CD14-positive monocyte (primary cell): ENCODE measurements at places on chromosomes 11 and 22.

- no peak for DNase-seq
Observed at GRCh38 chr11:66082946-66083698, 13.1 kb downstream of the PACS1 start.

DNA sequence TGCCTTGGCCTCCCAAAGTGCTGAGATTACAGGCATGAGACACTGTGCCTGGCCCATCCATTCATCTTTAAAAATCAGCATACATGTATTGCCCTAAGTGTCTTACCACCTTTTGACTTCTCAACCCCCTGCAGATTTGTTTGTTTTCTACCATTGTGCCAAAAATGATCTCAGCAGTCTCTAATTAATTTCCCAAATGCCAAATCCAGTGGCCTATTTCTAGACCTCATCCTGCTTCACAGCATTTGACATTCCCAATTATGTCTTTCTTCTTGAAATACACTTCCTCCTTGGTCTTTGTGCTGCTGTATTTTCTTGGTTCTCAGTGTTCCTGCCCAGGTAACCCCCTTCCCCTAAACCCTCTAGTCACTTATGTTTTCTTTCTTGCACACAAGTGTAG lies 46.0 kb upstream of the GRAMD1B start:
- no peak for DNase-seq

DNA sequence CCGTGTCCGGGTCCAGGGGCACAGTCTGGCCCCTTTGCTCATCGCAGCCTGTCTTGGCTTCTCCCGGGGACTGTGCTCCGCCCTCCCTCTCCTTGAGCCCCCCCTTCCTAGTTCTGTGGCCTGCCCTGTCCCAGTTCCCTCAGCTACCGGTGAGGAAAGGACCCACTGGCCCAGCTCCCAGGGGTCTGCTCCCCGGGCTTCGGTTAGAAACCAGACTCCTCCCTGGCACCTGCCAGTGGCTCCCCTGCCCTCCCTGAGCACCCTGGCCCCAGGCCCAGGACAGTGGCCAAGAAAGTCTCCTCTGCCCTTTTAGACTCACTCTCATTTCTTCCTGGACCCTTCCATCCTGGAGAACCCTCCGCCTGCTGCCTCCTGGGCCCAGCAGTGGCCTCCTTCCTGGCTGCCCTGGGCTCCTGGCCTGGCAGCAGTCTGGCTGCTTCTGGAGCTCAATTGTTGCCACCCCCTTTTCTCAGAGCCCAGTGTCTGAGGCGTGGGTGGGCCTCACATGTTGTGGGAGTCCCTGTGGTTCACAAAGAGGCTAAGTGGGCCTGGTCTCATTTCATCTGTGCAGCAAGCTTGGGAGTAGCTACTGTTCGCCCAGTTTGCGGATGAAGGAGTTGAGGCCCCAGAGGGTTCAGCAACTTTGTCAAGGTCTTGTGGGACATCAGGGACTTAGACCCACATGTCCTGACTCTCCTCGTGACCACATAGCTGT lies 12.6 kb downstream of the PRDM11 start:
- no peak for DNase-seq

DNA sequence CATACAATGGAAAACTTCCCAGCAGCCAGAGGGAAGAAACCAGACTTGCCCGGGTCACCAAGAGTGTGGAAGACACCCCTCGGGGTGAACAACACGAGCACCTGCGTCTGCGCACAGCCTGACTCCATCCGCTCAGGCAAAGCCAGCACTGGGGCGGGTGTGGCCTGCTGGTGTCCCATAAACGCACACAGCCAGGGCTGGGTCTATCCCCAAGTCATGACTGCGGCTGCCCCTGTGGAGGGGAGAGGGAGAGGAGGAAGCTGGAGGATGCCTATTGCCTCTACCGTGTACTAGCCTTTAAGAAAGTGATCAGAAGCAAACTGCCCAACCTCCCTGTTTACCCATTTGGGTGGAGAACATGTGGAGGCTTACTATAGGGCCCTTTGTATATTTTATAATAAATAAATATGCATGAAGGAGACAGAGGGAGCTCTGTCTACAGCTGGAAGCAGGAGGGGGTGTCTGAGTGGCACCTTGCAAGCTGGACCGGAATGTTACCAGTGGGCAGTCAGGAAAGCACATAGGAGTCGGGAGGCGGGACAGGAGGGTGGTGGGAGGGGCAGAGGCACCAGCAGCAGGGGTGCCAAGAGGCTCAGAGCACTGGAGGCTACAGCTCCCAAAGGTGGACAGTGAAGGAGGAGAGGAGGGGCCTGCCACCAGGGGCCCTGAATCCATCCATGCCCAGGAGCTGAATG lies 79.6 kb downstream of the PHF21B start:
- no peak for DNase-seq

GRCh38 chr11:58639669-58640068 lies 17.2 kb downstream of the CNTF start:
- no peak for DNase-seq

DNA sequence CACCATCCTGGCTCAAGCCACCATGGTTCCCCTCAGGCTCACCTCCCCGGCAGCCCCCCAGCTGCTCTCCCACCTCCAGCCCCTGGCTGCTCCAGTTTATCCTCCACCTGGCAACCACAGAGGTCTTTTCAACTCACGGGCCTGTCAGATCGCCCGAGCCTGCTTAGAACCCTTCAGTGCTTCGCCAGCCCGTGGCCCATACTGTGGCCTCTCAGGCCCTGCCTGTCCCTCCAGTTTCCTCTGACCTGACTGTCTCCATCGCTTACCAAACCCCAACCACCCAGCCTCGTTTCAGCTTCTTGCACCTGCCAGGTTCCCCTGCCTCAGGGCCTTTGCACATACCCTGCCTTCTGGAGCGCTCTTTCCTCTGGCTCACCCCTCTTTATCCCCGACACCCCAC lies 6.9 kb downstream of the KCNC1 start:
- no peak for DNase-seq

GRCh38 chr11:28615542-28615941 lies 507.4 kb downstream of the METTL15 start:
- no peak for DNase-seq

GRCh38 chr11:129695571-129696308 lies 119.9 kb upstream of the TMEM45B start:
- DNase-seq, result no peak

DNA sequence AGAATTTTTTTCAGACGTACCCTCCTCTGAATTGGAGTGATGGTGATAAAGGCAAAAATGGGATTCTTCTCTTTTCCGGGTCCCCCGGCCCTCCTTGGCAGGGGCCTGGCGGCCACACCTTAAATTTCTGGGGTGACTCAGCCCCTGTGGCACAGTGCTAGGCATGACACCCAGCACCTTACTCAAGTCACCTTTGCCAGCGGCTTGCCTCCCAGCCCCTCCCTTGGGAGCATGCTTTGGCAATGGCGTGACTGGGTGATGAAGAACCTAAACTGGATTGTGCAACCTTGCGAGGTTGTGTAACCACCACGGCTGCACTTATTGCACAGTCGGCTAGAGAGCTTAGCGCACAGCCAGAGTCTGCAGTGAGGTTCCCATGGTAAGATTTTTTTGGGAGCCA lies 16.2 kb upstream of the LDLRAD3 start:
- peak; percentile 93 for DNase-seq

- DNase-seq, result no peak
Observed at GRCh38 chr11:124075492-124075840, 34.3 kb upstream of the OR10G7 start.

DNA sequence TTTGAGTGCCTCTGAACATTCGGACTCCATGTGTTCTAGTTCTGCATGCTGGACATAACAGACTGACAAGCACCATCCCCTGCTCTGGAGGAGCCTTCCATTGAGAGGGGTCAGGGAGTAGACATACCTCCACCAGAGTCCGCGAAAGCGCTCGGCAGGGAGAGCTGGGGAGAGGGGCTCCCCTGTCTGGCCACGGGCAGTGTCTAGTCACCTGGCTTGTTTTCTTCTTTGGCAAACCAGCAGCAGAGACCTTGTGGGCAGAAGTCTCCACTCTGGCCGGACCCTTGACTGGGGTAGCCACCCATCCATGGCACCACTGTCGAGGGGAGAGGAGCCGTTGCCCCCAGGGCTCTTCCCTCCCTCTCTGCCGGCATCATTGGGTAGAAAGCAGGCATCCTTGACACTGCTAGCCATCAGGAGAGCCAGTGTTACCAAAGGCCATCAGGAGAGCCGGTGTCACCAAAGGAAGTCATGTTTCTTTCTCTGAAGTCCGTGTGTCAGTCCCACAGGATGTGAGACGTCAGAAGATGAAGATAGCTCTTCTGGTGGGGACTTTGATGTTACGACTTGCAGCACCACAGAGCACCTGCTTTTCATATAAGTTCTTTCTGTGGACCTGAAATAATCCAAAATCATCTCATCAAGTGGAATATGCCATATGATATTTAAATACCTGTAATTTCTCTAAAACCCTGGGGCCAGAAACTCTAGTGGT lies 305.6 kb downstream of the TBC1D22A start:
- no peak for DNase-seq

GRCh38 chr11:87185228-87185627 lies 147.5 kb downstream of the TMEM135 start:
- no peak for DNase-seq

DNA sequence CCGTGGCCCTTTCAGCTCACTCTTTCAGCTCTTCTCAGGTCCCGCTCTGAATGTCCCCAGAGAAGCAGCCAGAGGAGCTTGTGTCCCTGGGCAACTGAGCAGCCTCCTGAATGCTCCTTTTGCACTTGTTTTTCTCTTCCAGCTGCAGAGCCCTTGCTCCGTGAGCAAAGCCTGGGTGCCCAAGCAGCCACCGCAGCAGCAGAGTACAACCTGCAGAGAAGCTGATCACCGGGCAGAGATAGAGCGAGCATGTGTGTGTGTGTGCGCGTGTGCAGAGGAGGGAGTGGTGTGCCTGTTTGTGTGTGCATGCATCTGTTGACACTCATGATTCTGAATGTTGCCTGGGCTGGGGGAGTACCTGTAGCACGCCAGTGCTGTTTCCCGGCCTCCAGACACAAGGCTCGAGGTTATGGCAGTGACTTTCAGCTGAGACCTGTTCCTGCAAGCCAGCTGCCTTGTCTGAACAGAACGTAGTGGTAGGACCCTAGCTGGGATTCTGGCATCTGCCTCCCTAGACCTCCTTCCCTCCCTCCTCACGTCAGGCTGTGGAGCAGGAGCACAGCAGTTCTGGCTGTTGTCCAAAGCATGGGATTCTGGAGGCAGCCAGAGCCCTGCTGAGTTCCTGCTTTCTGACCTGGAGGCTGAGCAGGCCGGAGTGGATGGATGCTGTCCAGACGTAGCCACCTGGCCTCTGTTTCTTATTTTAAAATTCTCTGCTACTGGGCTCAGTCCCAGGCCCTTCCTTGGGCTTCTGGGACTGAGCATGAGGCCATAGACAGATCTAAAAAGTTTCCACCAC lies 4.5 kb upstream of the MAPK8IP1 start:
- DNase-seq, result no peak

DNA sequence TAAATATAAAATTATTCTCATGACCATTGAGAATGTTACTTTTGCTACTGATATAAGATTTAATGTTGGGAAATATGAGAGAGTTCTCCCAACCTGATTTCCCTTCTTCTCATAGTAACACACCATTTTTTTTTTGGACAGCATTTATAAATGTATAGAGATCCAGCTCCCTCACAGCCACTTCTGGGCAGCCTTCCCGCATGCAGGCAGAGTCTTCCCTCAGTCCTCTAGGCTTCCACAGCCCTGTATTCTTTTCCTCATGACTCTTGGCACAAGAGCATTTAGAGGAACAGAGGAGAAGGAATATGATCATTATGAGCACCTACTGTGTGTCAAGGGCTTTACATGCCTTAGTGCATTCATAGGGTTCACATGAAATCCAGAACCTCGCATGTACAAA lies 9.0 kb downstream of the DTX4 start:
- no peak for DNase-seq

- DNase-seq, result peak; percentile 15
Observed at GRCh38 chr11:69352715-69353319, 58.9 kb downstream of the MYEOV start.

DNA sequence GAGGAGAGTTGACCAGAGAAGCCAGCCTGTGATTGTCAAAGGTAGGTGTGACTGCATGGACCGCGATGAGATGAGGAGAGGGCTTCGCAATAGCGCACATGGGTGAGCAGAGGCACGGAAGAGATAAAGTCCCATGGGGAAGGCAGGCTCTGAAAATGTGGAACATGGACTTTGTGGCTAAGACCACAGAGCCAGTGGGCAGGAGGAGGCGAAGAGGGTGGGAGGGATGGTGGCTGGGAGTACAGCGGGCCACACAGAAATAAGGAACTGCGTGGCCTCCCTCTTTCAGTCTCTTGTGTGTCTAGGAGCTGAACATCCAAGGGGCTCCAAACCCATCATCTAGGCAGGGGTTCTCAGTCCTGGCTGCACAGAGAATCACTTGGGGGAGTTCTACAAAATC lies 98.6 kb downstream of the TENM4 start:
- no peak for DNase-seq

- DNase-seq, result no peak
Observed at GRCh38 chr11:67033661-67034166, 10.8 kb downstream of the SYT12 start.

DNA sequence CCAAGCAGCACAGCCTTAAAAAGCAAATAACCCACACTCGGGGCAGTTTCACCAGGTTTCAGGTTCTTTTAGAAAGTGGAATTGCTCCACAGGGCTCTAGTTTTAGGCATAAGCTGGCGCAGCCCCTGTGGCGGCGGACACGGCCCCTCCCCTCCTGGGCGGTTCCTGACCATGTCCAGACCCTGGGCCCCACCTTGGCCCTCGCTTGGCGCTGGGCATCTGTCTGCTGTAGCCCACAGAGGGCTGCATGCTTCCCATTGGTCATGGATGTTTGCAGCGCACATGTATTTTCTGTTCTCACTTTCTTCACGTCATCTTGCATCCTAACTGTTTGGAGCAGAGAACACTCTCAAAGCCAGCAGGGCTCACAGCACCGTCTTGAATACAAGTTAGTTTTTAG lies 244.3 kb downstream of the BRD1 start:
- DNase-seq, result no peak

DNA sequence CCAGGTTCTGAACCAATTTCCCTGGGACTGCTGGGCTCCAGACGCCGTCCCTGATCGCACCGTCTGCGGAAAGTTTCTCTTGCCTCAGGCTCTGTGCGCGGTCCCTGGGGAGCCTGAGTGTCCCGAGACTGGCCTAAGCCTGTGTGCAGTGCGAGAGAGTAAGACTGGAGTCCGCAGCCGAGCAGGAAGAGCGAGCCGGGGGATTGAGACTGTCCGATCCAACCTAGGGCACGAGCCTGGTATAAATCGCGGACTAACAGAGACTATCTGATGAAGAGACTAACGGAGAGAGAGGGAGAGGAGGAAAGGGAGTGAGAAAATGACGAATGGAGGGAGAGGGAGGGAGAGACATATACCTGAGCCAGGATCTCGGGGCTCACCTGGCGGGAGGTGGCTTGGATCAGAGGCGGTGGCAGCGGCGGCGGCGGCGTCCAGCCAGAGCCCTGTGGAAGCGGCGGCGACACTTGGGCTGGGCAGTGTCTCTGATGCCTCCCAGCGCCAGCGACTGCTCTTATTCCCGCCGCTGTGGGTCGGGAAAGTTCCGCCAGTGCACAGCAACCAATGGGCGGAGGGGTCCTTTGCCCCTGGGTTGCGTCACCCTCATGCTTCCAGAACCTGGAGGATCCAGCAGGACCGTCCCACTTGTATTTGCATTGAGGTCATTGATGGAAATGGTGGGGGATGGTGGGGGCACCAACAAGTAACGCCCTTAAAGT lies at the start of gene CALCA:
TSS of gene CALCA (minus strand) at position 487 of the 716 bp plus-strand sequence. CDS start 1,159 bp downstream, outside the sequence.
- DNase-seq, result no peak
